Stimulated activated CD4-positive, alpha-beta T cell treated with anti-CD3 and anti-CD28 coated beads, Interleukin-15, amount 100 ng/mL, for 24 hours (primary cell): ENCODE measurements at places on chromosomes 11 and 22.

DNA sequence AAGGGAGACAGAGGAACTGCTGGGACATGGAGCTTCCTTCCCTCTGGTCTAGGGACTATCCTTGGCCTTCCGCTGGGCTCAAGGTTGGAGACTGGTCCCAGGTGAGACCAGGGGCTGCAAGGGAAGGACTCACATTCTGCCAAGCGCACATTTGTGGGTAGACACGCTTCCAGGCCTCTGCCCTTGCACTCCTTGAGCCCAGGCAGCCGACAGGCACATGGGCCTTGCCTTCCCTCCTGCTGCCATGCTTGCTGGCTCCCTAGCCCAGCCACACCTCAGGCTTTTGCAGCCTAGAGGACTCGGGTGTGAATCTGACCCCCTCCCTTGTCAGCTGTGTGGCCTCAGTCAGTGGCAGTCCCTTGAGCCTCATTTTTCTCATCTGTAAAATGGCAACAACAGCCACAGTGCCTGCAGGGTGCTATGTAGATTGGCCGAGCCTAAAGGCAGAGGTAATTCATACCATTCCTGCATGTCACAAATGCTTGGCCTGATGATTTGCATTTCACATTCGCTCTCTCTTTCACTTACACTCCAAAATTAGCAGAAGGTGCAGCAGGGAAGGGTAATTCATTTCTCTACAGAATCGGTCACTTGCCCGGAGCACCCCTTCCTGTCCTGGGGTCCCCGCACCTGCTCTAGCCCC lies 57.6 kb upstream of the NECTIN1 start:
- DNase-seq = no peak

DNA sequence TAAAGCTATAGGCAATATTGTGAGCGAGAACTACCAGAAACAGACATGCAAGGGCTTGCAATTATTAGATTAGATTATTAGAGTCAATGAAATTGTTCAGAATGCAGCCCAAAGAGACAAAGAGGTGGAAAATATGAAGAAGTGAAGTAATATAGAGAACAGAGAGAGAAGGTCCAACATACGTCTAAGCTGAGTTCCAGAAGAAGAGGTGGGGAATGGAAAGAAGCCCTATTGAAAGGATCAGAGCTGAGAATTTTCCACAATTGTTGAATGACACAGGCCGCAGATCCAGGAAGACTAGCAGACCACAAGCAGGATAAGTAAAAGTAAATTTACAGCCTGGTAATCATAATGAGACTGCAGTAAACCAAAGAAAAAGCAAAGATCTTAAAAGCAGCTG lies 93.2 kb downstream of the EXT2 start:
- no peak for DNase-seq

DNA sequence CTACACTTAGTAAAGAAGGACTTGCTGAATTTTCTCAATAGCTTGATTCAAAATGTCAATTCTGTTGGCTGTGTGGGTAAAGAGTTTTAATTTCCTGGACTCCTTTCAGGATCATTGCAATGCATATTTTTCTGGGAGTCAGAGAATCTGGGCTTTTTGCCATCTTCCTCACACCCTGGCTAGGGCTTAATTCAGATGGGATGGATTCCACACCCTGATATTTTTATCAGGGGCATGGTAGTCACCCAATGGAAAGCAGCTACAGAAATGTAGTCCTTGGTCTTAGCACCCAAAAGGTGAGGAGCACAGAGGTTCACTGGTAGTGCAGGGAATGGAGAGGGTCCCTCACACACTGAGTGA lies 79.3 kb downstream of the SGSM3 start:
- no peak for DNase-seq

DNA sequence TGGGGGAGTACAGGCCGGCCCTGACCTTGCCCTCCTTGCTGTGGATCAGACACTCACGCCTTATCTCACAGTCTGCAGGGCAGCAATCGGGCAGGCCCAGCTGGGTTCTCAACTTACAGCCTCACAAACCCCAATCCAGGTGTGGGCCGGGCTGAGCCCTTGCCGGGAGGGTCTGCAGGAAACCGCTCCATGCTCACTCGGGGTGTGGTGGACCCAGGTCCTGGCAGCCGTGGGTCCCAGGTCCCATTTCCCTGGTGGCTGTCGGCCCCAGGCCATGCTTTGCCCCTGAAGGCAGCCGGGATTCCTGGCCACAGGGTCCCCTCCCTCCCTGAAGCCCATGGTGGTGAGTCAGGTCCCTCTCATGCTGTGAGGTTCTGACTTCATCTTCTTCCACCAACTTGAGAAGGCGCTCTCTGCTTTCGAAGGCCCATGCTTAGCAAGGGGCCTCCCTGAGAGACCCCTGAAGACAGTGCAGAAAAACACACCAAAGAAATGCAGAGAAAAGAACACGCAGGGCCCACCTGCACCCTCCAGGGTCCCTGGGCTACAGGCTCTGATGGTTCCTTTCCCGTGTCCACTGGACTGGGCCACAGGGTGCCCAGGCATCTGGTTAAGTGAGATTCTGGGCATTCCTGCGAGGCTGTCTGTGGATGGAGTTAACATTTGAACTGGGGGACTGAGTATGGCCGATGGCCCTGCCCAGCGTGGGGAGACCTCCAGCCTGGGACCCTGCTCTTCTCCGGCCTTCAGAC lies 588.2 kb downstream of the BRD1 start:
- DNase-seq = no peak

- no peak for DNase-seq
Observed at GRCh38 chr11:36775130-36775529, 177.1 kb upstream of the RAG2 start.

DNA sequence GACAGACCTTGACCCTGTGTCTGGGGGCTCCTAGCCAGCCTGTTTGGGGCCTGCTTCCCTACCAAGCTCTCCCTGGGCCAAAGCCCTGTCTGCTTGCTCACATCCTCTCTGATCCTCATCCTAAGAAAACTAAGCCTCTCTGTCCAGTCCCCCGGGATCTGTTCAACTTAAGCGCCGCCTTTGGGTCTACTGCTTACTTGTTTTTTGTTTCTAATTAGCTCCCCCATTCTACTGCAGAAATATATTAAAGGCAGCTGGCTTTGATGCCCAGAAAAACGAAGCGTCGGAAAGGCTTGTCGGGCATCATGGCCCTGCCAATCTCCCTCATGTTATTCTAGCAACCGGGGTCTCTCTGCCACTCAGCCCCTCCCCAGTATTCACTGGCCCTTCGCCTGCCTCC lies 3.4 kb downstream of the DSCAML1 start:
- no peak for DNase-seq

DNA sequence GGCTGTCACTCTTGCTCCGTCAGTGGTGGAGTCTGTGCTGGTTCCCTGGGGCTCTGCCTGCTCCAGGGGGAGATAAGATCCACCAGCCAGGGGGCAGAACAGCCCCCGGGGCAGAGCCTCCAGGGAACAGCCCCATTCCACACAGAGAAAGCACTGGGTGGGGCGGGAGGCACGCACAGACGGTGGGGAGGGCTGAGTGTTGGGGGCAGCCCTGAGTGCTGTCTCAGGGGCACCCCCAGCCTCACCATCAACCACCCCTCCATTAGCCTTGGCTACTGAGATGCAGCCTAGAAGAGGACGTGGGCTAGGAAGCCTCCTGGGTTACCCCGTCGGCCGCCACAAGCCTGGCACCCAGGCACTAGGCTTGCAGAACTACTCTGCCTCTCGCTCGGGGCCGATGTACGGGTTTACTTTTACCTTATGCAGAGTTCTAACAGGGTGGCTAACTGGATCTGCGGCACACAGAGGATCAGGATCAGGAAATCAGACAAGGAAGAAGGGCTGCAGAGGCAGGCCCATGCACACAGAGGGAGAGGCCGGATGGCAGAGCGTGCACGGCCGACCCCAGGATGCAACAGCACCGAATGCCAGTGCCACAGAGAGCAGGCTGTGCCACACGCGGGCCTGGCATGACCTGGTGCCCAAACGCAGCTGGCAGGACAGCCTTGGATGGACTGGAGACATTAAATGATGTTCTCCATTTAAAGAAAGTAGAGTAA lies 140.5 kb downstream of the CTTN start:
- DNase-seq = no peak

- DNase-seq = no peak
Observed at GRCh38 chr11:16226245-16226644, 130.1 kb downstream of the SOX6 start.

DNA sequence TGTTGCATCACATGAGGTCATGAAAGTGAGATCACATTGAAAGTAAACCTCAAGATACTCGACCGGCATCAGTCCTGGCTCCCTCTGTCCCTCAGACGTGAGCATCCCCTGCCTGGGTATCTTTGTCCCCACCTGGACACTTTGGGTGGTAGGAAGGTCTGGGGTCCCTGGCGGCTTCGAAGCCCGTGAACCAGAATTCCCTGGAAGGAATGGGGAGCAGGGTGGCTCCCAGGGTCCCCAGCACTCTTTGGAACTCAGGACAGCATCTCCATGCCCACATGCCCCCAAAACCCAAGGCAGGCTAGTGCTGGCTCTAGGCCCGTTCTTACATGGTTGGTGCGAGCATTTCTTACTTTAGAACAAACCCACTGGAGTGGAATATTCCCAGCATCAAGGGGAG lies 7.5 kb downstream of the DERL3 start:
- DNase-seq = no peak

- DNase-seq = no peak
Observed at GRCh38 chr22:30211124-30211820, 35.3 kb downstream of the LIF start.
